ENCODE measurements at places on chromosomes 5 and 9.

- DNase-seq, result no peak
Observed at GRCh38 chr5:153516504-153517240, 26.2 kb downstream of the GRIA1 start.

DNA sequence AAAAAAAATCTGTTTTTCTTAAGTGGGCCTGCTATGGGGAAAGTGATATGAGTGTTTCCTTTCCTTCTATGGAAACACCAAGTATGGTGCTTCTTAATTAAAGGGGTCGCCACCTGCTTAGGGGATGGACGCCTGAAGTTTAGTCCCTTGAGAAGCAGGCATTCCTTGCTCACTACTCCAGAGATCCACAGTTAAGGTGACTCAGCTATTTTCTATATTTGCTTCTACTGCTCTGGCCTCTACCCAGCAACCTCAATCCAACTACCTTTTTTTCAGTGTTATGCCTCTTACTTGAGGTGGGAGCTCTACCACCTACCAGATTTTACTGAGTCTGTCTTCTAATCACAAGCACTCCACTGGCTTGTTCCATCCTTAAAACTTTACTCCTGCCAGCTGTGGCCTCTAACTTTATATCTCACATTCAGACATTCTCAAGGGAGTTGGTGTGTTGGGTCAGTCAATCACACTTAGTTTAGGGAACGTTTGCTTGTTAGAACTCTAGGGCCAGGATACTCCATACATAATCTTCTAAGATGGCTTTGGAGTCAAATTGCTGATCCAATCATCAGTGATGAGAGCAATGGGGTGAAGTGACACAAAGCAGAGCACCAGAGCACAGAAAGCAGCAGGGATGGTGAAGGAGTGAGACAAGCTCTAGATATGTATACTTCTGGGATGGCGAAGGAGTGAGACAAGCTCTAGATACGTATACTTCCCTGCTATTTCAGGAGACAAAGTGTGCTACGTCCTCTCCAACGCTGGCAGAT, 708.1 kb downstream of the EFNA5 start:
- DNase-seq, result no peak

- no peak for DNase-seq
Observed at GRCh38 chr5:90488791-90489190, 14.1 kb downstream of the POLR3G start.

DNA sequence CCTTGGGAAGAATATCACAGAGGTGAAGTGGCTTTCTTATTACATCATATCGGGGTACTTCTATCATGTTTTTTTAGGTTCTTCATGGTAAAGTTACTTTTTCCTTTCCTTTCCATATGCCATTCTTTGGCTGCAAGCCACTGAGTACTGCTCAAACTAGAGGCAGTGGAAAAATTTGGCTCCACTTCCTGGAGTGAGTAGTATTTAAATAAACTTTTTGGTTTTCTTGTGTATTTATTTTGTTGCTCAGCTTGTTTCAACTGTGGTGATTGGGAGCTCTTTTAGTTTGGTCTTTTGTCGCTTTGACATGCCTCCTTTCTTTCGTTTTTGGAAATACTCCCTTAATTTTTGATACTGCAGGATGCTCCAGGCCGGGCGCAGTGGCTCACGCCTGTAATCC, 69.8 kb downstream of the WDR70 start:
- DNase-seq, result no peak

DNA sequence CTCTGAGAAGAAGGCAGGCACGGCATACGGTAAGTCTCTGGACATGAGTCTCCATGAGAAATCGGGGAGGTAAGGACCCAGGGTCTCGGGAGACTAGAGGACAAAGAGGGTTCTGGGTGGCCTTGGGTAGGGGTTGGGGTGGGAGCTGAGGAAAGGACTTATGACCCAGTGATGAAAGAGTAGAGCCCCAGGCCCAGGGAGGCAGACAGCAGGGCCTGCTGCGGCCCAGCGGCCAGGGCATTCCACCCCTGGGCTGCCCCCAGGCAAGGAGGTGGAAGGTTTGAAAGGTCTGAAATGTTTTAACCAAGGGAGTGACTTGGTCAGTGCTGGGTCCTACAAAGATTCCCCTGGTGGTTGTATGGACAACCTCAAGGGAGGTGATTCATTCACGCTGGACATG, 89.1 kb downstream of the CRB2 start:
- no peak for DNase-seq

DNA sequence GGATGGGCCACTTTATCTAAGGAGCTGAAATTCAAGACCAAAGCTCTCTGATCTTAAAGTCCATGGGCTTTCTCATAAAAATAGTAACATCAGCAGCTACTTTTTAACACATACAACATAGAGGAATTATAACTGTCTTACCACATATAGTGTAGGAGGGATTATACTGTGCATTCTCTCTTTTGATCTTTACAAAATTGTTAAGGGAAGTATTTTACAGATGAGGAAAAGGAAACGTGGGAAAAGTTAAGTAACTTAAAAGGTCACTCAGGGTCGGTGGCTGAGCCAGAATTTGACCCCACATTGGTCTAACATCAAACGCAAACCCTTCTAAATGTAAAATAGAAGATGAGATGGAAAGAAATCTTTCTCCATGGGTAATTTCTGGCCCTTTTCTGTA, 38.4 kb downstream of the ZNF608 start:
- no peak for DNase-seq
